ENCODE measurements at places on chromosomes 3 and 15.

GRCh38 chr15:62969442-62970089 is 73.0 kb upstream of the TPM1 start:
- no peak for DNase-seq

DNA sequence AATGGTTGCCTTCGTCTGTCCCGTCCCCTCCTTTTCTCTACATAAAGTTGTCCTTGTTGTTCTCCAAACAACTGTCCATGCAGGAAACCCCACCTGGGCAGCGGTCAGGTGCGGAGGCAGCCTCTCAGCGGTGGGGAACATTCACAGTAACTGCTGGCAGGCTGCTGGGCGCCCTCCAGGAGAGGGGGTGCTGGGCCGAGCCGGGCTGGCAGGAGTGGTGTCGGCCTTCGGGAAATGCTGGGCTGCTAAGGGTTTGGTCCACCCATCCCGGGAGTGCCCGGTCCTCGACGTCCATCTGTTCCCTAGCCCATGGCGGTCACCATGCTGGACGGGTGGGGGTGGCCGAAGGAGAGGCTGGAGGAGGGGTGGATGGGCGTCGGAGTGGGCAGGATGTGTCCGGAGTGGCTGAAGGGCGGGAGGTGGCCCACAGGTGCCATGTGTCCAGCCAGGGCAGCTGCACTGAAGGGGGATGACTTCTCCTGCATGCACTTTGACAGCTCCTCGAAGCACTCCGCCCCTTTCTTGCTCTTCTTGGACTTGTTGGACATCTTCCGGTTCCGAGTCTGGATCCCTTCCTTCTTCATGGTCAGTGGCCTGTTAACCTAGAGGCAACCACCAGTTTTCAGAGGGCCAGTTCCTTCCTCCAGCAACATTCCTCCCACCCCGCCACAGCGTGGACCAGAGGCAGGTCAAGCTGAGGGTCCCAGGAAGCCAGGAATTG is 12.1 kb downstream of the GATA2 start:
- no peak for DNase-seq

GRCh38 chr3:186825294-186825821 is 17.2 kb upstream of the ADIPOQ start:
- DNase-seq, result no peak

DNA sequence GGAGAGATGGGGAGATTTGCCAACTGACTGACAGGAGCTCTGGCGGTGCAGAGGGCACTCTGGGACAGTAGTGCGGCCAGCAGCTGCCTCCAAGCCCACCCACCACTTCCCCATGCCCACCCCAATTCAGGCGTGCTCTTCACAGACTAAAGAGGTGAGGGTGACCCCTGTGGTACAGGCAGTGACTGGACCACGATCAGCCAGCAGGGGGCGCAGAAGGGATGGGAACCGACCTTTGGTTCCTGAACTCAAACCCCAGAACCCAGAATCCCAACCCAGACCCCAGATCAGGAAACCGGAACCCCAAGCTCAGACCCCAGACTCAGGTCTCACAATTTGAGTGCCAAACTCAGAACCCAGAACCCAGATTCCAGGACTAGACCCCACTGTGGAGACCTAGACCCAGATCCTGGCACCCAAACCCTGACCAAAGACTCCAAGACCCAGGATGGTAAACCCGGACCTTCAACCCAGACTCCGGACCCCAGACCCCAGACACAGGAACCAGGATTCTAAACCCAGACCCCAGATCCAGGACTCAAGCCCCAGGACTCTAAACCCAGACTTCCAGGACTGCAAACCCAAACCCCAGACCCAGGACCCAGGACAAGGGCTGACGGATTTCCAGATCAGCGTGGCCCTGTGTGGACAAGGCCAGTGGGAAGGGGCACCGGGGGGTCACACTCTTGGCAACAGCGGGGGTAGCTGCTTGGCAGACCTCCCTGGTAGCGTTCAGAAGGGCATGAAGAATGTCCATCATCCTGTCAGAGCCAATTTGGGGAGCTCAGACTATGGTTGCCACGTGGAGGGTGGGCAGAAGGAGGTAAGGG is 3.7 kb upstream of the MYL3 start:
- peak; percentile 59 for DNase-seq

DNA sequence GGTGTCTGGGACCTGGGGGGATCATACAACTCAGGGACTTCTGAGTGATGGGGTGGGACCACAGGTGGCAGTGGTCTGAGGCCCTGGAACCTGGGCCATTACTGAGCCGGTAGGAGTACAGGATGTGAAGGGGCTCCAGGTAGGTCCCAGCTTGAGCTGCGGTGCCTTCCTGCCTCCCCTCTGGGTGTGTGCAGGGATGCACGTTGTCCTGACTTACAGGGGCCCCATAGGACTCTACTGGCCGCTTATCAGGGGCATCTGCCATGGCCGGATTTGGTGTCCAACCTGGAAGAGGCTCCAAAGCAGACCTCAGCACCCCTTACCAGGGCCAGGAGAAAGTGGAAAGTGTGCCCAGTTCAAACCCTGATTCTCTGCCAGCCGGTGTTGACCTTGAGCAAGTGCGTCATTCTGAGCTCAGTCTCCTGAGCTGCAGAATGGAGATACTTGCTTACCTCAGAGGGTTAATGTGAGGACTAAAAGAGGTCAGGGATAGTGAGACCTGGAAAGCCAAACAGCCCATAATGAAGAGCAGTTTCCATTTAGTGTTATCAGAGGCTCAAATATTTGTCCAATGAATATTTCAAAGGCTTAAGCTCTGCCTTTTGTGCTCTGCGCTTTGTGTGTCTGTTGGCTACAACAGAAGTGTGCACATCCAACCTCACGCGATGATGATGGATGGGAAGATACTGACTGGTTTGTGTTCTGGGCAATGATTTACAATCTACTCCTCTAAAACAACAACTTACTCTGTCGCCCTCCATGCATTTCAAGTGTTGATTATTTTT is 35.4 kb upstream of the ESYT3 start:
- DNase-seq, result no peak
